B cell (primary cell): ENCODE measurements at places on chromosomes 13 and 19. TPM values are rescaled to one million over a fixed set of nuclear protein-coding genes. Genes with fewer than 3 reads are reported as not detected.

Gene LHB
- polyA plus RNA-seq: 1.6 and 4.7 TPM in 2 replicates

Gene PSG3
- not detected in 2 replicates for polyA plus RNA-seq

- no peak overlapping the region for H3K27ac ChIP-seq
- no peaks in the 10 kb centered on the region for H3K36me3 ChIP-seq
- no peak overlapping the region for H3K4me3 ChIP-seq
Measured at GRCh38 chr13:106173346-106173745, 362.1 kb downstream of the EFNB2 start.

Gene MBD3L3
- polyA plus RNA-seq: not detected in 2 replicates

DNA sequence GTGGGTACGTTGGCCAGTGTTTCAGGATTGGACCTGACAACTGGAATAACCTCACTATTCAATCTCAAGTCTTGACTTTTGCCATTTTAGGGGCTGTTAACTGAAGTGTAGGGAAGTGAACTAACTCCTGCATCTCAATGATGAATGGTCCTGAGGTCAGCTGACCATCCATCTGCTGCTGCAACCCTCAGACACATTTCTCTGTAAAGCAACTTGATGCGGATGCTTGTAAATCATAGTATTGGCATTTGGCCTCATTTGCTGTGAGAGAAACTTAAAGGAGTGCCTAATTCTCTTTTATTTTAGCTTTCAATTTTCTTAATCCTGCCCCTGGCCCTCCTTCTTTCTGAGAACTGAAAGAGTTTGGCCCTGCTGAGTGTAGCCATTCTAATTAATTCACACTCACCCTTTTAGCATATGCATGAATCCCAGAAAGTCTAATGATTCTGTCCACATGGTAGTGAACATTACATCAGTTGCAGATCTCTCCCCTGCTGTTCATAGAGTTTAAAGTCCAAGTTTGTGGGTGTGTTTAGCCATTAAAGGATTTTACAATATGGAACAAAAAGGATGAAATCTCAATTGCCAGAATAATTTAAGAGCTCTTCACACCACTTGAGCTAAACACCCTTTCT, 1531.4 kb upstream of the SLC10A2 start:
- no peaks in the 10 kb centered on the region for H3K27me3 ChIP-seq
- H3K36me3 ChIP-seq: no peaks in the 10 kb centered on the region
- no peak overlapping the region for H3K27ac ChIP-seq
- H3K4me3 ChIP-seq: no peak overlapping the region
- DNase-seq: no peak

- H3K27ac ChIP-seq: no peak overlapping the region
- no peaks in the 10 kb centered on the region for H3K27me3 ChIP-seq
- DNase-seq: no peak
- no peaks in the 10 kb centered on the region for H3K4me1 ChIP-seq
Measured at GRCh38 chr13:113143466-113144254, 14.8 kb upstream of the PROZ start.

DNA sequence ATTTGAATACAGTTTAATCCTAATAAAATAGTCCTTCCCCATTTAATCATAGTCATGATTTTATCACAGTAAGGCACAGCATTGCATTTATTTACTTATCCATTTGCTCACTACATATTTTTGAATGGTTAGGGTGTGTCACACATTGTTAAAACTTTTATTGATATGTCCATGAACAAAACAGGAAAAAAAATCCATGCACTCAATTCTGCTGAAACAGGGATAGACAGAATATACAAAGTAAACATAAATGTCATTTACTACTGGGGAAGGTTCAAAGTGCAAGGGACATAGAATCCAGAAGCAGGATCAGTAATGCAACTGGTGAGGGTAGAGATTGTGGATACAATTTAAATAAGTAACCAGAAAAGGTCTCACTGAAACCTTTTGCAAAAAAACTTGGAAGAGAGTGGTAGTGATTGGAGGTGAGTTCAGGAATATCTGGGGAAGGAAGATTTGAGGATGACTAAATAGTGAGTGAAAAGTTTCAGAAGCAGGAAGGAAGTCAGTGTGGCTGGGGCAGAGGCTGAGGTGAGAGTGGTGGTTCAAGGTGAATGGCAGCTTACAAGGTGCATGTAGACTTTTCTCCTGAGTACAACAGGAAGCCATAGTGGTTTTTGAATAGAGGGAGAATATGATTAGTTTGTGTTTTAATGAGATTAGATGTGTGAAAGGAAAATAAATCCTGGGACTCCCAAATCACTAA, 387.2 kb upstream of the ATXN8OS start:
- H3K27ac ChIP-seq: no peak overlapping the region
- H3K4me1 ChIP-seq: no peaks in the 10 kb centered on the region
- H3K36me3 ChIP-seq: no peaks in the 10 kb centered on the region
- DNase-seq: no peak

DNA sequence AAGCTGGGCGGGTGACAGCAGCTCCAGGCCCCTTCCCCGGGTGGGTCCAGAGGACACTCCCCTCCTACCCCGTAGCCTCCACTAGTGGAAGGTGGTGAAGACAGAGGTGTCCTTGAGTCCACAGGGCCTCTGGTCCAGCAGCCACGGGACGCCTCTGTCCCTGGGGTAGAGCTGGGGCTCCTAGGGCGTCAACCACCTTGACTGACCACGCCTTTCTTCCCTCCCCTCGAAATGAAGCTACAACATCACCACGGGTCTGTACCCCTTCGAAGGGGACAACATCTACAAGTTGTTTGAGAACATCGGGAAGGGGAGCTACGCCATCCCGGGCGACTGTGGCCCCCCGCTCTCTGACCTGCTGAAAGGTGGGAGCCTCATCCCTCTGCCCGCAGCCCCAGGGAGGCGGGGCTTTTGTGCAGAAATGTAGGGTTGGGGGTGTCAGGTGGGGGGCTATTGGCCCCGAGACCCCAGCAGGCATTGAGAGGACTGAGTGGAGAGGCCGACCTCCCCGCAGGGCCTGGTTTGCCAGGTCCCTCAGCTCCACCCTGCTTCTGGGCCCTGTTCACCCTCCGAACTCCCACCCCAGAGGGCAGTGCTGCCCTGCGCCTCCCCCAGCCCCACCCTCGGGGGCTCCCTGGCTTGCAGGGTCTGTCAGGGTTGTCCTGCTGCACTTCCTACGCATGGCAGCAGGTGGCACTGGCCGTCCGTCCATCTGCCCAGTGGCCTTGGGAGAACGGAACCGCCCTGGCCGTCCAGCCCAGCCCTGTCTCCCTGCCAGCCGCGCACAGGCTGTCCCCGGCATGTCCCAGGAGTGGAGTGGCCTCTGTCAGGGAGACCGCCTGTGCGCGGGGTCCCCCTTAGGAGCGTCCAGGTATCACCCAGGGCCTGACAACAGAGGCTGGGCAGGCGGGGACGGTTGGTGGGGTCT, 15.7 kb downstream of the STK11 start:
- peaks cover 36% of the 10 kb centered on the region for H3K36me3 ChIP-seq
- no peak overlapping the region for H3K4me3 ChIP-seq
- H3K4me1 ChIP-seq: no peaks in the 10 kb centered on the region

Gene ACER1
- polyA plus RNA-seq: 0.14 TPM in 1 of 2 replicates, not detected in the other

Gene MEIOSIN
- polyA plus RNA-seq: not detected in 2 replicates

Gene CDX2
- polyA plus RNA-seq: not detected in 2 replicates

Gene FFAR1
- 17.9 and 118 TPM in 2 replicates for polyA plus RNA-seq

GRCh38 chr13:30639671-30640070, 22.0 kb downstream of the USPL1 start:
- H3K4me1 ChIP-seq: no peaks in the 10 kb centered on the region
- no peaks in the 10 kb centered on the region for H3K27me3 ChIP-seq
- H3K27ac ChIP-seq: no peak overlapping the region

DNA sequence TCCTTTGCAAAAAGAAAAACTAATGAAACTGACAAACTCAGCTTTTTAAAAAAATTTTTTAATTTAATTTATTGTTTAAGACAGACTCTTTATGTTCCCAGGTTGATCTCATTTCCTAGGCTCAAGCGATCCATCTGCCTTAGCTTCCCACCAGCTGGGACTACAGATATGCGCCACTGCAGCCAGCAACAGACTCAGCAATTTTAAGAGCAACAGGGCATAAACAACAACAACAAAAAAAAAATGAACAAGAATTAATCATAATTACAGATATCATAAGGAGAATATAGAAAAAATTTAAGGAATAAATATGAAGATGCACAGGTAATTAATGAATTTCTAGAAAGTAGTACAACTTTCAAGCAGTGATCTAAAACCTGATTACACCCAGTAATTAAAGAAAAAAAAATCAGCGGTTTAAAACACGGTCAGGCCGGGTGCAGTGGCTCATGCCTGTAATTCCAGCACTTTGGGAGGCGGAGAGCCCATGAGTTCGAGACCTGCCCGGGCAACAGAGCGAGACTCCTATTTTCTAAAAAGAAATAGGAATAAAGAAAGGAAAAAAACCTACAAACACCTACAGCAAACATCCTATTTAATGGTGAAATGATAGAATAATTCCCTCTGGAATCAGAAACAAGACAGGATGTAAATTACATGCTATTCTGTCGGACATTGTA, 1.4 kb downstream of the ZNF699 start:
- peaks cover 12% of the 10 kb centered on the region for H3K4me1 ChIP-seq
- no peaks in the 10 kb centered on the region for H3K27me3 ChIP-seq
- no peak overlapping the region for H3K27ac ChIP-seq
- DNase-seq: no peak

DNA sequence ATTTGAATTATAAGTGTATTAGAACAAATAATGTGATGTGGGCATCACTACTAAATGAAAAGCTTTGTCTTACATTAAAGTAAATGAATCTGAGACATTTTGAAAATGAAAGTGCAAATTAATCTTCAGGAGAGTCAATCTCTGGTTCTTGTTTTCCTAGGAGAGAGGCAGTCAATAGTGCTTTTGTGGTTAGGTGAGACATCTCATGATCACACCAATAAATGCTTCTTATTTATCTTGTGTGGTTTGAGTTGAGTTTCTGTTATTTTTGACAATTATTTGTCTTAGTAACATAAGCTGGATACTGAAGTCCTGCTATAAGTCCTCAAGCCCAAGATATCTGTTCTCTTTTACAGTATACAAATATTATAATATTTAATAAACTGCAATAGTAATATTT, 1378.0 kb upstream of the PCDH9 start:
- no peaks in the 10 kb centered on the region for H3K27me3 ChIP-seq
- no peak overlapping the region for H3K27ac ChIP-seq
- H3K4me3 ChIP-seq: no peak overlapping the region
- no peak for DNase-seq
- no peaks in the 10 kb centered on the region for H3K4me1 ChIP-seq

GRCh38 chr13:42615691-42616090, 41.7 kb downstream of the TNFSF11 start:
- no peak overlapping the region for H3K4me3 ChIP-seq
- no peaks in the 10 kb centered on the region for H3K4me1 ChIP-seq
- H3K27me3 ChIP-seq: no peaks in the 10 kb centered on the region
- DNase-seq: no peak

- no peaks in the 10 kb centered on the region for H3K36me3 ChIP-seq
- DNase-seq: no peak
- H3K4me1 ChIP-seq: no peaks in the 10 kb centered on the region
- H3K27ac ChIP-seq: no peak overlapping the region
- no peaks in the 10 kb centered on the region for H3K27me3 ChIP-seq
- H3K4me3 ChIP-seq: no peak overlapping the region
Measured at GRCh38 chr13:104309431-104309830, 1243.2 kb upstream of the SLC10A2 start.

DNA sequence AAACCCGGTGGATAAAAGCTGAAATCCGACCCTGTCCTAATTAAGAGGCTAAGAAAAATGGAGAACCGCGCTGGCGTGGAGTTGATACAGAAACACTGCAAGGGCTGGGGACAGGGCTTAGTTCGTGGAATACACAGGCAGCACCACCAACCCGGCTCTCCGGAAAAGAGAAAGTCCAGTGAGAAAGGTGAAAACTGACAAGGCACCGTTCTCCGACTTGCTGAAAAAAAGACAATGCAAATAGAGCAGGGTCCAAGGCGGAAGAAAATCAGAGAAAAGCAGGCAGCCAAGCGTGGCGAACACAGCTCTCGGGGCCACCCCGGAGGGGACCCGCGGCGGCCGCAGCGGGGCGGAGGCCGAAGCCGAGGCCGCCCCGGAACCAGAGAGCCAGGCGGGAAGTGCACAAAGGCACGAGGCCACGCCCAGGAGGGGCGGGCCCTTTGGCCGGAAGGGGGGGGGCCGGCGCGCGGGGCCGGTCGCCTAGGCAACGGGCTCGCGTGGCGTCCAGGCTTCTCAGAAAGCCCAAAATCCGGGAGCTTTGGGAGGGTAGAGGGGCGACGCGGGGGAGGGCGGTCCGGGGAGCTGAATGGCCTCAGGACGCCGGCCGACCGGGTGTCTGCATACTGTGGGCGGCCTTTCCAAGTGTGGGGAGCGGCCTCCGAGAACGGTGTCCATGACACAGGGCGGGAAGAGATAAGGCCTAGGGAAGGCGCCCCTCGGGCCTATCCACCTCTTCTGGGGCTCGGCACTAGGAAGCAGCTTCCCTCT, 1.2 kb upstream of the ING1 start:
- H3K27me3 ChIP-seq: no peaks in the 10 kb centered on the region
- H3K4me3 ChIP-seq: peak overlapping the region; percentile 84
- peak overlapping the region; percentile 99 for H3K27ac ChIP-seq
- no peaks in the 10 kb centered on the region for H3K36me3 ChIP-seq
- H3K4me1 ChIP-seq: peaks cover 24% of the 10 kb centered on the region
